ENCODE measurements at places on chromosomes 13 and 19. TPM values are rescaled to one million over a fixed set of nuclear protein-coding genes. Genes with fewer than 3 reads are reported as not detected.
A peak's percentile ranks its signal among the peaks of the same experiment; 100 is the strongest.

TNFSF11 gene
- 1.3 TPM for polyA plus RNA-seq

DNA sequence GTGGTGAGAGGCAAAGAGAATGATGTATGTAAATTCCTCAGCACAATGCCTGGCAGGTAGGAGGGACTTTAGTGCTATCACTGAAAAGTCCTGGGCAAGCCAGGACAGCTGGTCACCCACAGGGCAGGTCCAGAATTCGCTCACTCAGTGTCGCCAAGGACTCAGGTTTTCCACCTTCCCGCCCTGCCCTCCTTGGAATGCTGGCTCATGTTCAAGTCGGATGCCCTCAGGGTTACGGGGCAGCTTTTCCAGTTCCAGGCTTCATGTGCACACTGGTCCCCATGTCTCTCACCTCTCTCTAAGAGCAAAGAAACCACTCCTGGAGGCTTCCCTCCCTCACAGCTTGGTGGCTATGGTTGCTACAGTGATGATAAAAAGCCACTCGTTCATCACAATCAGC, 24.8 kb upstream of the NAXD start:
- no peak for DNase-seq

DNA sequence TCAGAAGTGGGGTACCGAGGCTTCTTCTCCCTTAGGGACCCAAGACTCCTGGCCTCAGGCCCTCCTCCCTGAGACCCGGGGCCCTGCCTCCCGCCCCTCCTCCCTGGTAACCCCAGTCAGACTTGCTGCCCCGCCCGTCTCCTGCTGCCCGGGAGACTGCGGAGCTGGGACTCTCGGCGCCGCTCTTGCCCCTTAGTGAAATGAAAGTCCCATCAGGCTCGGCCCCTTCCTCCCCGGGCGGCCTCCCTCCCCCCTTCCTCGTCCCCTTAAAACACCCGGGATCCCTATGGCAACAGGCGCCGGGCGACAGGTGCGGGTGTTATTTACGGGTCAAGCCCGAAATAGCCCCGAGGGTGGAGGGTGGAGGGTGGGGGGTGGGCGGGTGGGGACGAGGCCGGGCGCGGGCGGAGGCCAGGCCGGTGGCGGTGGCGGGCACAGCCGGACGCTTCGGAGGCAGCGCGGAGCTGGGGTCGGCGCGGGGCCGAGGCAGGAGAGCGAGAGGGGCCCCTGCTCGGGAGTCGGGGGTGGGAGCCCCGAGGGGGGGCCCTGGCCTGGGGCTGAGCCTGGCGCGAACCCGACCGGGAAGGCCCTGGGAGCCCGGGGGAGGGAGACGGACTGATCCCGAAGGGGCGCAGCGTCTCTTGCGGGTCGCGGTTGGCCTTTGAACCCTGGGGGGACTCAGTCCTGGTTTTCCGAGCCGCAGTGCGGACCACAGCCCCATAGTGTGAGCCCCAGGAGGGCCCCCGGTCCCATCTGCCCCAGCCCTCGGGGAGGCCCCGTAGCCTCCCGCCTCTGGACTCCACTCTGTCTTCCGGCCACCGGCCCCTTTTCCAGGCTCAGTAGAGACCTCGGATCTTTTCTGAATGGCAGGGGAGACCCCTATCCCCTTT, at the start of gene CACNG6:
TSS of gene CACNG6 (plus strand) at position 414 of the 890 bp plus-strand sequence. CDS start 1,241 bp downstream, outside the sequence.
- no peak for DNase-seq

- DNase-seq: no peak
Measured at GRCh38 chr13:37534676-37535075, 63.9 kb downstream of the POSTN start.

- DNase-seq: no peak
Measured at GRCh38 chr19:56124578-56124977, 3.5 kb upstream of the ZNF787 start.

- no peak for DNase-seq
Measured at GRCh38 chr13:74730556-74731331, 596.5 kb upstream of the KLF12 start.

GRCh38 chr13:33296793-33297425, 11.4 kb upstream of the STARD13 start:
- DNase-seq: no peak

IFNL1 gene
- polyA plus RNA-seq: 0.06 TPM

- DNase-seq: peak; percentile 44
Measured at GRCh38 chr19:6021878-6022569, 44.1 kb upstream of the RANBP3 start.

NFIC gene
- polyA plus RNA-seq: 17.0 TPM

DNA sequence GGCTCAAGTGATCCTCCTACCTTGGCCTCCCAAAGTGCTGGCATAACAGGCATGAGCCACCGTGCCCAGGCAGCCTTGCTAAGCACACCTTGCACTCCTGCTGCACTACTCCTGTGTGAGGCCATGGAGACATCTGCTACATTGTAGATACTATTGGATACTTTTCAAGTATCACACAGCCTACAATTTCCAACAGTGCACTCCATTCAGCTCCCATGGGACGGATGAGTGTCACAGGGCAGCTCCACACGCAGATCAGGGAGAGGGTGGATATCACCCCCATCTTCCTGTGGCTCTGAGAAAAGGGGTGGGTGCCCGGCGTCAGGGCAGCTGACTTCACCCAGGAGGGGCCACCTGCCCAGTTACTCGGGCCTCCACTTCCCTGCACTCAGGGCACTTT, 39.1 kb upstream of the CCNE1 start:
- no peak for DNase-seq

PSG7 gene
- polyA plus RNA-seq: not detected

GRCh38 chr19:1132552-1133383, 29.0 kb downstream of the GPX4 start:
- no peak for DNase-seq

KIR3DL1 gene
- polyA plus RNA-seq: 0.15 TPM

GRCh38 chr19:17282488-17283125, 906 bp downstream of the ANKLE1 start:
- peak; percentile 72 for DNase-seq

DNA sequence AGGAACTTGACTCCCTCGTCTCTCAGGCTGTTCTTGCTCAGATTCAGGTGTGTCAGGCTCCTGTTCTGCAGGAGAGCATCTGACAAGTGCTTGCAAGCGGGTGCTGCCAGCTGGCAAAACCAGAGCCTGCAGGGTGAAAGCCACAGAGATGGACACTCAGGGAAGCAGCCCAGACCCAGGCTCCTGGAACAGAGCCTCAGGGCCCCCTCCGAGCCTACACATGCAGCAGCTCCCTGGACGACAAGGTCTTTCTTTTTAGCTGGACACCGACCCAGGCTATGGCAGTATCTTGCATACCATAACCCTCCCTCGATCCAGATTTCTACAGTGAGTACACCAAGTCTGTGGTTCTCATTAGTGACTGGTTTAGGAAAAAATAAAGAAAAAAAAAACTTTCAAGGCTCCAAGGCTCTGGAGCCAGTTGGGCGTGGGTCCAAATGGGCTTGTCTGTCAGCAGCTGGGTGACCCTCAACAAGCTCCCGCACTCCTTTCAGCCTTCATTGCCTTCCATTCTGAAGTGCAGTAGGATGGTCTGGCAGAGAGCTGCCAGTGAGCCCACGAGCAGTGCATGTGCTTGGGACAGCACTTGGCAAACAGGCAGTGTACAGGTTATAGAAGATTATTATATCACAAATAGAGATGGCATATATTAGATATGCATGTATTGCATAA, 29.9 kb downstream of the NLRP13 start:
- DNase-seq: no peak
